Keratinocyte (primary cell): ENCODE measurements at places on chromosomes 3 and 15.

- no peak for DNase-seq
Observed at GRCh38 chr15:80841541-80841940, 62.4 kb downstream of the CEMIP start.

DNA sequence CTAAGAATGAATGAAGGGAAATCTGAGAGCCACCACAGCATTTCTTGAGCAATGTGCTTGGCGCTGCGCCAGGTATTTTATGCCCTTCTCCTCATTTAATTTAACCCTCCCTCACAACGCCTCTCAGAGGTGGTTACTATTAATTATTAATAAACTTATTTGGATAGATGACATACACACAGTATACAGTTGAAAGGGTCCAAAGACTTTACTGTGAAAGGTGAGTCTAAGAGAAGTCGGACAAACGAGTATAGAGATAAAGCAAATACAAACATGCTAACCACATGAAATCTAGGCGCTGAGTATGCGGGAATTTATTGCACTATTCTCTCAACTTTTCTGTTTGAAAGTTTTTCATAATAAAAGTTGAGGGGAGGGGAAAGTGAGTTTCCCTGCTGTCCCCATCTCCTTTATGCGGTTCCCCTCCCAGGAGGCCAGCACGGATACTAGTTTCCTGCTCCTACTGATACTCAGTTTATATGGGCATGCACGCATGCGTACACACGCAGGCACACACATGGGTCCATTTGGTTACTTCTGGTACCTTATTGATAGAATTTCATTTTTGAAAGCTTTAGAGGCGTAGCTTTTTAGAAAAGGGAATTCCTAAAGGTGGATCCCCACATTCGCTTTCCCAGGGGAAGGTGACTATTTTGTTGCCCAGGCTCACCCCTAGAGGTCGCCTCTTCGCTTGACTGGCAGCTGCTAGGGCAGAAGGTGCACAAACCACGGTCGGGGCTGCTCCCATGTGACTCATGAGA lies 28.5 kb upstream of the KCTD6 start:
- peak; percentile 60 for DNase-seq

DNA sequence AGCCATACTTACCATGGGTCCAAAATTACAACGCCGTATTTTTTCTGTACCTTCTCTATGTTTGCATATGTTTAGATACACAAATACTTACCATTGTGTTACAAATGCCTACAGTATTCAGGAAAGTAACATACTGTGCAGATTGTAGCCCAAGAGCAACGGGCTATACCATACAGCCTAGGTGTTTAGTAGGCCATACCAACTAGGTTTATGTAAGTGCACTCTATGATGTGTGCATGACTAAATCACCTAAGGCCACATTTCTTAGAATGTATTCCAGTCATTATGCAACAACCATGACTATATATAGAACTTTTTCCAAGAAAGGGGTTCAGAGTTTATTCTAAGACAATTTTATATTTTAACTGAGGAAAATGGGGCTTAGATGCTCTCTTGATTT lies 411.7 kb downstream of the MAGI1 start:
- DNase-seq = no peak

DNA sequence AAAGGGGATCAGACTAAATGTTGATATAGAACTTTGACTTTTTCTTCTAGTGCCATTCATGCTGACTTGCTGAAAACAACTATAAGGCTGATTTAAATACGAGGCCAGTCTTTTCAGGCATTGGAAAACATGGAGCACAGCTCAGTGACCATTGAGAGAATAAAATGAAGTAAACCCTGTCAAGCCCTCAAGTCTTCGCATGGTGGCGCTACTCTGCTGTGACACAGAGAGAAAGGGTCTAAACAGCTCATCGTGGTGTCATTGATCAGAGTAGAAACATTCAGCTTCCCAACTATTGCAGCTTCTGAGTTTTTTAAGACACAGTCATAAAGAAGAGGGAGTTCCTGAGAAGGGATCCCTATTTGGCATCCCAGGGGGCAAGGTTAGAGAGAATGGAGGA lies 716.2 kb downstream of the DIPK2A start:
- DNase-seq = no peak

DNA sequence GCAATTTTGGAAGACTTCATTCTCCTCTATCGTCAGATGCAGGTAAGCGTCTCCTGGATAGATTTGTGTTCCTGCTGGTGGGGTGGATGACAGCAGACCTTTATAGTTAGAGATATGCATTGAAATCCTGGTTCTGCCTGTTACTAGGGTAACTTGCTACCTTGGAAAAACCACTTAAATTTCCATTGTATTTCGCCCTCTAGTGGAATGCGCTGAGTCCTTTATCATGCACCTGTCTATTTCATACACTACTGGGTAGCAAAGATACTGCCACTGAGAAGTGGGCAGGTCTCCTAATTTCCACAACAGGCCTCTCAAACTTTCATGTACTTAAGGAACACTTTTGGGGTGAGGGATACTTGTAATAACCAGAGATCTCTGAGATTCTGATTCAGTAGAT lies 209.5 kb upstream of the SUCLG2 start:
- no peak for DNase-seq
